DMS79 (cell line): ENCODE measurements at places on chromosomes 5 and 9.

DNA sequence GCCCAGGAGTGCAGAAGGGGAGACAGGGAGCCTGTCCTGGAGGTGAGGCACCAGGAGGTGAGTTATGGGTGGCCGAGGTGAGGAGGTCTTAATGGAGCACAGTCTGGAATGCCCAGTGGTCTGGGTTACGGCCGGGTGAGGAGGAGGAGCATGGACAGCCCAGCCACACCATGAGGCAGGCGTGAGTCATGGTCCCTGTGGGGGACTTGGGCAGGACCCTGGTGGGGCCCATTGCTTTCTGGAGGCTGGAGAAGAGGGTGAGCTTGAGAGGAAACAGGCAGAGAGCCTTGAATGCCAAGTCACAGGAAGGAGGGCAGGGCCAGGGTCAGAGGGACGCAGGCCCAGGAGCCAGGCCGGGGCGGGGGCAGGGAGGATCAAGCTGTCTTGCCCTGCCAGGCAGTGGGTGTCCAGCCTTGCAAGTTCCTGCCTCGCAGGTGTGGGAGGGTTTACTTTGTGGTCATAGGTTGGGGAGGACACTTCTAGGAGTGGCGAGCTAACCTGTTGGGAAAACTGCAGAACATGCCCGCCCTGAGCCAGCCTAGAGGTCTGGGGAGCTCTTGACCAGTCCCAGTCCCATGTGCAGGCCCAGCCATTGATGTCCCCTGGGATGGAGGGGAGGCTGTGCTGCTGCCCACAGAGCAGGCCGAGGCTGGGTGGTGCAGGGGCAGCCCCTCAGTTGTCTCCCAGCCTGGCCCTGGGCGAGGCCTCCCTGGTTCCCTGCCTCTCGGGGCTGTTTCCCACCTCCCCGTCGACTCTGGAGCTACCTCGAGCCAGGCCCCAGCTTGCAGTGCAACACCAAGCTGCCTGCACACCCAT lies 2.8 kb downstream of the CACNA1B start:
- DNase-seq, result no peak

DNA sequence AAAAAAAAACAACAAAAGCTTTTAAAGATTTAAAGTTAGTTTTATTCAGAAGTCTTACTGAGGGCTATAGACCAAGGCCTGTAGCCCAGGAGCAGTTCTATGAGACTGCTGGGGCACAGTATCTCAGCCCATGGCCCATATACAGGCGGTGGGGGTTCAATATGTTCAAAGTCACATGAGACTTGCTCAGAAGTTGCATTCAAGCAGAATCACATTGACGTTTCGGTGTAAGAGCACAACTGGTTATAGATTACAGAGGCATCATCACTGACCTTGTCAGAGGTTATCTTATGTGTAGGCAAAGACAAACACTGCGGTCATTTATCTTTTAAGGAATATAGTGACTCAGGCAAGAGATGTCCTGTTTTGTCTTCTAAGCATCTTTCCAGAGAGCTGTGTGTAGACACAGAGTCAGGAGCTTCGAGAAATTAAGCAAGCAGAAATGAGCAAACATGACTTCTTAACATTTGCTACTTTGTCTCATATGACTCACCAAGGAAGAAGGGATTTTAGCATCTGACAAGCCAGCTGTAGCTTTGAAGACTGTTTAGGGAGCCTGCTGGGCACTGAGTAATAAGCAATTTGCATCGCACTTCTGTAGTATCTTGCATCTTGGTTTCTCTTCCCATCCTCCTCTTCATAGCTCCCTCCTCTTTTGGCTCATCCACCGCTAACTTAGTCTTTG lies 12.9 kb upstream of the F2RL1 start:
- no peak for DNase-seq

GRCh38 chr5:151036556-151036955 lies 16.2 kb downstream of the GPX3 start:
- DNase-seq, result no peak

DNA sequence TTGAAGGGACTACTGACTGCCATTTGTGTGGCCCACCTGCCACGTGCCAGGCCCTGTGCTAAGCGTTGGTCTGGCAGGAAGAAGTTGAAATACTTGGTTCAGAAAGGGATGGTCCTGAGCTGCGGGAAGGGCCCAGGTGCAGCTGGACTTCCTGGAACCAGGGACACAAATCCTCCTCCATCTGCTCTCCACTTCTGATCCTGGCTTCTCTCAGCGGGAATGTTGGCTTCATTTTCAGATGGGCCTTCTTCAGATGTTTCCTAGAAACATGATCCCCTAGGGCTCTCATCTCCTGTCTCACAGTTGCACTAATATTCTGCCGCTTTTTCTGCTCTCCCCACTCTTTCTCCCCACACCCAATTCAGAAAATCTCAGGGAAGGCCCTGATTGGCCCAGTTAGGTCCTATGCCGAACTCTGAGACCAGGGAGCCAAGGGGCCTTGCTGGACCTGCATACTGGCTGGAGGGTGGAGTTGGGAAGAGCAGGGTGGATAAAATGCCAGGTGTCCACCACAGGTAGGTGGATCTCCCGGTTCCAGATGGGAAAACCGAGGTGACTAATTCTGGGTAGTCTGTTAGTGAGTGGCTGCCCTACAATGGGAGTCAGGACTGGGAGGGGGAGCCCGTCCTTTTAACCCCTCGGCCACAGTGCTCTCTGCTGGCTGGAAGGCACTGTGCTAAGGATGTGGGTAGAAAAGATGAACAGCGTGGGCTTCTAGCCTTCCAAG lies 19.4 kb downstream of the PSAT1 start:
- DNase-seq, result no peak

DNA sequence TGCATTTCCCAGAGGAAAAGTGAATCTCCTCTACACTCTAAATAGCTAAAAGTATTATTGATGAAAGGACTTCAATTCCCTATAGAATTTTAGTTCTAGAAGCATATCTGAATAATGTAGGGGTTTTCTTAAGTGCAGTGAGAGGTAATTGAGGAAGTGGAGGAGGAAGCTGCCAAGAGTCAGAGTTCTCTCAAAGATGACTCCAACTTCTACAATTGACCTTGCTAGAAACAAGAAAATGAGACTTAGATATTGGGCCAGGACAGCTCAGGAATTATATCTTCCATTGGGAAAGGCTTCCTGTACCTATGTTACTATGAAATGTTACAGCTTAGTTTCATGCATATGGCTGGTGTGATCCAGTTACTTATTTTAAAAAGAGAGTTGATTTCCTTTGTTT lies 10.4 kb upstream of the F2R start:
- no peak for DNase-seq
